Tibial nerve (tissue), 4 donors: ENCODE measurements at places on chromosomes 7 and 10.

GRCh38 chr7:31497516-31497915 lies 16.4 kb upstream of the ITPRID1 start:
- DNase-seq = no peak

DNA sequence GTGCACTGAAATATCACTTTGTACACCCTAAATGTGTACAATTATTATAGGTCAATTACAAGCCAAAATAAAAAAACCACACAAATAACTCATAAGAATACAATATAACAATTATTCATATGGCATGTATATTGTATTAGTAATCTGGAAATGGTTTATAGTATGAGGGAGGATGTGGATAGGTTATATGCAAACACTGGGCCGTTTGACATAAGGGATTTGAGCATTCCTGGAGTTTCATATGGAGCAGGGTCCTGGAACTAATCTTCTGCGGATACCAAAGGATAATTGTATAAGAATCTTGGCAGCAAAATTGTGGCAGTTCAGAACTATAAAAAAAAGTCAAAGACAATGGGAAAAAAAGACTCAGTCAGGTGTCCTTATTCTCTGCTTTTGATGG lies 619.4 kb downstream of the CNTNAP2 start:
- DNase-seq = no peak

DNA sequence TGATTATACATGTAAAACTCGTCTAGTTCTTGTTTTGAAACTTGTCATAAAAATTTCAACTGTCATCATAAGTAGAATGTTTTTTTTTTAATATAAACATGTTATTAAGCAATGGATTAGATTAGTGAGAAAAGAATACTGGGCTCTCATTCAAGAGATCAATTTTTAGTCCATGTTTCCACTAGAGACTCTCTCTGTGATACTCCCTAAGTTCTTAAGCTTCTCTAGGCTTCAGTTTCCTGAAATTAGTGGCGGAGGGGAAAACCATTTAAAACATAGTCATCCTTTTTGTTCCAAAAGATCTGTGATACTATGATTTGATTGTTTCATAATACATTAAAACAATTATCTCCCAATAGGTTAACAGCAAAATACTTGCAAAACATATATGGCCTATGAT lies 142.2 kb downstream of the AGMO start:
- DNase-seq = no peak

DNA sequence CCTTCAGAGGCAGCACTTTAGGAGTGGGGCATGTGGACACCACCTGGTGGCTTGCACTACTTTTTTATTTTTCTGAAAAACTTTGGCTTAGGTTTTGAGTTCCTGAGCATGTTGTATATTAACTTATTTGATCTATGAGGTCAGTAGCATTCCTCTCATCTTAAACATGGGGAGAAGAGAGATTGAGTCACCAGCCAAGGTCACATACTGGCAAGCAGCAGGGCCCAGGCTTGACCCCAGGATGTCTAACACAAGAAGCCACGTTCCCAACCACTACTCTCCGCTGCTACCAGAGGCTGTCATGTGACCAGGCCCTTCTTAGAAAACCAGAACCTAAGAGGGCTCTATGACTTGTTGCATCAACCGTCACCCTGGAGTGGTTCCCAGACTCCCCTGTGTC lies 210.3 kb upstream of the GPR26 start:
- DNase-seq = no peak

GRCh38 chr10:111766464-111766863 lies 417.1 kb downstream of the GPAM start:
- DNase-seq = no peak
